ENCODE measurements at places on chromosomes 5 and 9.

GRCh38 chr5:173554038-173554955 is 62.2 kb downstream of the BOD1 start:
- DNase-seq = no peak

DNA sequence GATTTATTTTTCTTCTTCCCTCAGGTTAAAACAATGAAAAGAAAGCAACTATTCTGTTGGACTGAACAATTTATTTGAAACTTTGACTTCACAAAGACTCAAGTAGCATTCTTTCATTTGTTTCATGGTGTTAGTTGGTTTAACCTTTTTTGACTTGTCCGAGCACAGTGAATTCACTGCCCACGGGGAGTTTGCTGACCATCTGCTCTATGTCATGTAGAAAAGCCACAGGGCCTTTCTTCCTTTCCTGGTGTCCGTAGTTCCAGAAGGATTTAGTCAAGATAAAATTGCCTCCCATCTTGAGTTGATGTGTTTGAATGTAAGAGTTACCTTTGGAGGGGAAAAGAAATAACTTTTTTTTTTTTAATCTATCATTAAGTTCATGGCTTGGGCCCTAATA is 55.1 kb upstream of the ZNF608 start:
- no peak for DNase-seq

GRCh38 chr9:89805571-89806292 is 200.9 kb downstream of the GADD45G start:
- no peak for DNase-seq

GRCh38 chr5:116573702-116574366 is 789 bp downstream of the SEMA6A start:
- no peak for DNase-seq

DNA sequence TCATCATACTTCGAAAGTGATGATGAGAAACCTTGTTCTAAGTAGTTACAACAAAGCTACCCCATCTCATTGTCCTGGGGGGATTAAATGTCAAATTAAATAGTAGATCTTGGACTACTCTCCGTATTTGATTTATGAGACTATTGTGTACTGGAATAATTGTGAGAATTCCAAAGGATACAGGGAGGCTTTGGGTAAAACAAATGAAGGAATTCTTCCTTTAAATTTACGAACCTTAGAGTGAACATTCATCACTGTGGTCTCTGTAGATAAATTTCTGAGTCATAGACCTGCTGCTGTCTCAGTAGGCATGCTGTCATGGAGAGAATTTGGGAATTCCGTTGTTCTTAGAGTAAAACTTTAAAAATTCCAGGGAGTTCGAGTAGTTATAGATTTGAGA is 836.2 kb downstream of the DNAH5 start:
- no peak for DNase-seq

DNA sequence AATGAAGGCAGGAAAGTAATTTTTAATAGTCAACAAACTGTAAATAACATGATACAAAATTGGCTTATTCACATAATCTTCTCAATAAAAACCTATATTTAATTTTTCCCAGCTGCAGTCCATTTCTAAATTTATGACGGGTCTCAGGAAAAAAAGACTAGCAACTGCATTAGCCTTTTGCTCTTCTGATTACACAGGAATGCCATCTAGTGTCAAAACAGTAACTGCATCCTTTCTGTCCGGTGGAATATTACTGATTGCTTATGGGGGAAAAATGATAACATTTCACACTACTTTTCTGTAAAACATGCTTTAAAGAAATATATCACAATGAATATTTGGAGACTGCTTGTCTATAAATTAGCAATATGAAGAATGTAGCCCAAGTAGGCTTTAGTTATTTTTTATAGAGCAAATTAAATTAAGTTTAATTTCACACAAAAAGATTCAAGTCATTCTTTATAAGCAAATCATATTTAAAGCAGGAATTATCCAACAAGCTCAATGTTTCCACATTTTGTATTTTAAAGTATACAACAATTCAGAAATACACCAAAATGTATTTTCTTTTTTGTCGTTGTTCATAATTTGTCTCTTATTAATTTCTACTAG is 534.7 kb downstream of the CDH10 start:
- no peak for DNase-seq

DNA sequence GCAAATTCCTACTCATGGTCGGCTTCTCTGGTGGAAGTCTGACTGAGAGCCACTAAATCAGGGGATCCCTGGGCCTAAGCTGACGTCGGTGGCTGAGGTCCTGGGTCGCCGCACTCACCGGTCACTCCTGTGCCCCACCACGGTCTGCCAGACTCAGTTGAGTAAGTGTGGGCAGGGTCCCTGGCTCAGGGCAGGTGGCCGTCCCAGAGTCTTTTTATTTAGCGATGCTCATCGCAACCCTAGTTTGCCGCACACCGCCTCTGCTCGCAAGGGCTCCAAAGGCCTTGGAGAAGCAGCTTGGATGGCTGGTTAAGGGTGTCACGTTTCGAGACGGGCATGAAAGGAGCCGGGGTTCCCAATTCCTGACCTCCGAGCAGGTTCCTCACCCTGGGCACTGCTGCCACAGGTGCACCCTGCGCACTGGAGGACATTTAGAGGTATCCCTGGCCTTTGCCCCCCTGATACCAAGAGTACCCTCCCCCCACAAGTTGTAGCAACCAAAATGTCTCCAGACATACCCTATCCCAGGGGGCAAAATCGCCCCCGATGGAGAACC is 59.9 kb downstream of the NSUN2 start:
- no peak for DNase-seq

DNA sequence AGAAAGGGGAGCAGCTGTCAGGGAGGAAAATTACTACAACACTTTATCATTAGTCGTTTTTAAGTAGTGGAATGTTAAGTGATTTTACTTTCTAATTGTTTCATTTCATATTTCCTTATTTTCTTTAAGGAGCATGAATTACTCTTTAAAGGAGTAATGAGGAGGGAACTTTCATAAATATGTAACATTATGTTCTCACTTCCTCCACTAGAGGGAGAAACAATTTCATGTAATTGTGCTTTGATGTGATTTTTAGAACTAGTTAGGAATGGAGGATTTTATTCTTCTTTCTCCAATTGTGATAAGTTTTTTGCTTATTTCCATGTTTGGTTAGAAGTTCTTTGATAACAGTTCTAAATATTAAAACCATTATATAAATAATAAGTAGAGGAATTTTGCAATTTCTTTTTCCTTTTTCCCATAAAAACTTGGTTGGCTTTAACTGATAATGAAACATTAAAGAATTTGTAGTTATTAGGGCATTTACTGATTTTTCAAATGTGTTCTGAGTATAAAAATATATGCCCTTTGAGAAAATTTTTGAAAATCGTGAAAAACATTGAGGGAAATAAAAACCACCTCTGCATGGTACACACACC is 25.6 kb downstream of the CEP78 start:
- DNase-seq = no peak

DNA sequence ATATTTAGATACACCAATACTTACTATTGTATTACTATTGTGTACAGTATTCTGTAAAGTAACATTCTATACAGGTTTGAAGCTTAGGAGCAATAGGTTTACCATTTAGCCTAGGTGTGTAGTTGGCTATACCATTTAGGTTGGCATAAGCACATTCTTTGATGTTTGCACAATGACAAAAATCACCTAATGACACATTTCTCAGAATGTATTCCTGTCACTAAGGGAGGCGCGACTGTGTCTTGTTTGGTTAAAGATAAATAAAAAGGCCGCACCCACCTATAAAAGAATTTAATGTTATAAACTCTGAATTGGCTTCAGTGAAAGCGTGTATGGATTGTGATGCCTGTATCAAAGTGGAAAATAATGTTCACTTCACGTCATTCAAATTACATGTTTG is 1815.4 kb upstream of the CDH6 start:
- no peak for DNase-seq

DNA sequence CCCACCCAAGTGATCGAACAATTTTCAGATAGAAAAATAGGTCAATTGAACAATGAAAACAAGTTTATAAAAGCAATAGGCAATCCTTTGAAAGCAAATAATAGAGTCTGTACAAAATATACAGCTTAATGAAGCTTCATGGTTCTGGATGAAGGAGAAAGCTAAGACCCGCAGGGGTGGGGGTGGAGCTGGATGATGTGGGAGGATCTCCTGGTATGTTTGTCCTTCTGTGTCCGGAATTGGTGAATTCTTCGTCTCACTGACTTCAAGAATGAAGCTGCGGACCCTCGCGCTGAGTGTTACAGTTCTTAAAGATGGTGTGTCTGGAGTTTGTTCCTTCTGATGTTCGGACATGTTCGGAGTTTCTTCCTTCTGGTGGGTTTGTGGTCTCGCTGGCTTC is 149.9 kb downstream of the NXNL2 start:
- DNase-seq = no peak

GRCh38 chr9:71662082-71662481 is 106.2 kb downstream of the CEMIP2 start:
- DNase-seq = no peak

DNA sequence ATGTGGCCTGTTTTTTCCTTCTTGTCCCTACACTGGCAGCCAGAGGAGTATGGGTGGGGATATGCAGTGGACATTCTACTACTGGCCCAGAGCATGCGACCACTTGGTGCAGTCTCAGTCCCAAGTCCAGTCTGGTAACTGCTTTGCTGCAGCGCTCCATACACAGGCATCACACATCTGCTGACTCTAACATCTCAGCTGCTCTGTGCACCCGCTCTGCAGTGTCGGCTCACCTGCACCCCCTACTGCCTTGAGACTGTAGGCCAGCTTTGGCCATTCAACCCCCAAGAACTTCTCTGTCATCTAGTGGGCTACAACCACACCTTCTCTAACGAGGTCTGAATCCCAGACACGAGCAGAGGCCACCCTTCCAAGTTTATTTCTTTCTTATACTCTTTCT is 46.4 kb upstream of the SLCO6A1 start:
- DNase-seq = no peak

DNA sequence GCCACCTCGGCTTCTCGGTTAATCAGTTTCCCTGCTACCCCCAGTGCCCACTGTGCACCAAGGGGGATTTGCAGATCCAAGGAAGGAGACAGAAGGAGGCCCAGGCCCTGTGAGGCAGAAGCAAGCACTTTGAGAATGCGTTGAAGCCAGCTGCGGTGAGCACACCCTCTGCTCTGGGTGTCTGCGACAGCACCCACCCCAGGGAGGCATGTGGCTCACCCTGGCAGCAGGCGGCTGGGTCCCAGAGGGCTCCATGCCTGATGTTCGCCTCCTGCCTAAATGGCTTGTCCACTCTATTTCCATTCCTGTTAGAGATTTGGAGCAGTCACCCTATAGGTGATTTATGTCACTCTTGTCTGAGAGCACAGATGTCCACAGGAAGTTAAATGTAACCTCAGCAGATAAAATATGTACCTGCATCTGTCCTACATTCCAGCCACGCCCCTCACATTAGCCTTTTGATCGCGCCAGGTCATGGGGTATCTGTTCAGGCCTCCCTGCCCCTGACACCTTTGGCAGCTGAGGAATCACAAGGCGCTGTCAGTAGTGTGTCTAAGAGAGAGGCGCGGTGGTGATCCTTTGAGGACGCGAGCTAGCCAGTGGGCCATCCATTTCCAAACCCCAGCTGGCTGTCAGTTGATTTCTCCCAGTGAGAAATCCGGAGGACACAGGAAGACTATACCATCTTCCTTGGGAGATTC is 28.1 kb downstream of the PTGES2 start:
- DNase-seq = no peak

DNA sequence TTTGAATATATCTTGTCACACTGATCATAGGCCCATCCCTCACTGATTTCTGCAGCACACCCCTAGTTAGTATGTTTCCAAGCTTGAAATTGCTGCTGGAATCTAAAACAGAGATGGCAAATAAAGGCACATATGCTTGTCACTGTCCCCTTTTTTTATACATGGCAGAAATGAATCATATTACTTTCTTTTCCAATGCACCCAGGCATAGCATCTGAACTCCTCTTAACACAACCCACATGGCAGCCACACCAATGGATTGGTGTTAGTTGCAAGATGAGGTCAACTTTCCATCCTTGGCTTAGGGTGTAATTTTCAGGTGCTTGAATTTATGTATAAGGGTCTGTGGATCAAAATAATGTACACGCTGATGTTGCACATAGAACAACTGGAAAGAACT is 473.8 kb upstream of the ZNF608 start:
- no peak for DNase-seq

DNA sequence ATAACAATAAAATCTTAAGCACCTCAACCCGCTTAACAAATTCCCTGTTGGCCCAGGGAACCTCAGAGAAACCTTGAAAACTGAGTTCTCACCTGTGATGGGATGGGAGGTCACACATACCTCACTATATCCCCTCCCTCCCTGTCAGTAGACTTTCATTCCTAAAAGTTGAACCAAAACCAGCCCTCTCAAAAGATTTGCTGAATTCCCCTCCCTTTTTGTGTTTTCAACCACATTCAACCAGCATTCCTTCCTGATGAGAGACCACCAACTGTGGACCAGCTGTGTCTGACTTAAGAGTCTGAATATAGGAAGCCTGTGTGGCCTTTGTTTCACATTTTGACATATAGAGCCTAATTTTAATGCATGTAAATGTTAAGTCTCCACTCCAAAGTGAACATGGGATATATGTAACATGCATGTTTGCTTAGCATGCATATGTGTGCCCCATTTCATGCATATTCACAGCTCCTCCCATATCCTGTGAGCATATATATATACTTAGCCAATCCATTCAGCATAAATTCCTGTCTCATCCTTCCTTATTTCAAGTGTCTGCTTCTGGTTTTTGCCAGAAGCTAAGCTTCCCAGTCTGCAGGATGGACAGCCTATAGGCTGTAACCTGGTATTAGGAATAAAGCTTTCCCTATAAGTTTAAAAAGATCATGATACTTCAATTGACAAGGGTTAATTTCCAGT is 604.6 kb downstream of the PTPRD start:
- DNase-seq = no peak

GRCh38 chr5:34535944-34536623 is 120.0 kb upstream of the RAI14 start:
- DNase-seq = no peak

DNA sequence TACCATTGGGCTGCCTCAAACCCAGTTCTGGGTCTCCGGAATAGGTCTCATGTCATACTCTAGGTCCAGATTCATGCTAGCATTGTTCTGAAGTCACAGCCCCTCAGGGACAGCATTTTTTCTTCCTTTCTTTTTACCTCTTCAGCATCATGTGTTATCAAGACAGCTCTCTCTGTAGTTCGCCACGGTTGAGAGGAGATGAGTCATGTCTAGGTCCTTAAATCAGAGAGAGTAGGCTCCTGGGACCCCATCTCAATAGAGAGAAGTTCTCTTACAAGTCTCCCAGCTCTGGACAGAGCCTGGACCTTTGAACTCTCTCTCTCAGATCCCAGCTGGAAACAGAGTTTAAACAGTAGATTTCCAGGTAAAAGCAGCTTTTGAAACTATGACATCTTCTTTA is 332.4 kb upstream of the CD180 start:
- DNase-seq = no peak

- no peak for DNase-seq
These were observed 1.1 kb upstream of the PITX1 start for GRCh38 chr5:135034963-135035677.

GRCh38 chr9:129385211-129385934 is 207.3 kb upstream of the IER5L start:
- DNase-seq = no peak

All from T-cell (primary cell).